Naive thymus-derived CD4-positive, alpha-beta T cell (primary cell): ENCODE measurements at places on chromosomes 6 and 20.
A peak's percentile ranks its signal among the peaks of the same experiment; 100 is the strongest.

- peak overlapping the region; percentile 97 for H3K27ac ChIP-seq
- peak; percentile 60 for DNase-seq
- no peaks in the 10 kb centered on the region for H3K27me3 ChIP-seq
- peak overlapping the region; percentile 99 for H3K4me3 ChIP-seq
Observed at GRCh38 chr6:28081486-28081751, 1.1 kb downstream of the ZNF165 start.

- no peak overlapping the region for H3K27ac ChIP-seq
- peaks cover 73% of the 10 kb centered on the region for H3K27me3 ChIP-seq
- no peaks in the 10 kb centered on the region for H3K36me3 ChIP-seq
- peaks cover 52% of the 10 kb centered on the region for H3K4me1 ChIP-seq
Observed at GRCh38 chr6:137491478-137491877, 2.7 kb downstream of the OLIG3 start.

- no peaks in the 10 kb centered on the region for H3K27me3 ChIP-seq
- no peak overlapping the region for H3K27ac ChIP-seq
- DNase-seq, result no peak
- H3K36me3 ChIP-seq, result no peaks in the 10 kb centered on the region
Observed at GRCh38 chr20:33024243-33024560, 7.2 kb upstream of the BPIFB6 start.

GRCh38 chr20:46930640-46931339 lies 36.1 kb downstream of the EYA2 start:
- no peak for DNase-seq
- H3K36me3 ChIP-seq, result no peaks in the 10 kb centered on the region
- H3K4me3 ChIP-seq, result no peak overlapping the region
- H3K4me1 ChIP-seq, result no peaks in the 10 kb centered on the region

GRCh38 chr20:20210327-20210726 lies 157.6 kb upstream of the INSM1 start:
- H3K36me3 ChIP-seq, result no peaks in the 10 kb centered on the region
- DNase-seq, result no peak
- H3K4me1 ChIP-seq, result no peaks in the 10 kb centered on the region
- no peak overlapping the region for H3K27ac ChIP-seq
- H3K27me3 ChIP-seq, result no peaks in the 10 kb centered on the region

GRCh38 chr6:68211242-68211795 lies 423.8 kb upstream of the ADGRB3 start:
- H3K27me3 ChIP-seq, result no peaks in the 10 kb centered on the region
- no peak overlapping the region for H3K27ac ChIP-seq
- DNase-seq, result no peak
- no peak overlapping the region for H3K4me3 ChIP-seq

DNA sequence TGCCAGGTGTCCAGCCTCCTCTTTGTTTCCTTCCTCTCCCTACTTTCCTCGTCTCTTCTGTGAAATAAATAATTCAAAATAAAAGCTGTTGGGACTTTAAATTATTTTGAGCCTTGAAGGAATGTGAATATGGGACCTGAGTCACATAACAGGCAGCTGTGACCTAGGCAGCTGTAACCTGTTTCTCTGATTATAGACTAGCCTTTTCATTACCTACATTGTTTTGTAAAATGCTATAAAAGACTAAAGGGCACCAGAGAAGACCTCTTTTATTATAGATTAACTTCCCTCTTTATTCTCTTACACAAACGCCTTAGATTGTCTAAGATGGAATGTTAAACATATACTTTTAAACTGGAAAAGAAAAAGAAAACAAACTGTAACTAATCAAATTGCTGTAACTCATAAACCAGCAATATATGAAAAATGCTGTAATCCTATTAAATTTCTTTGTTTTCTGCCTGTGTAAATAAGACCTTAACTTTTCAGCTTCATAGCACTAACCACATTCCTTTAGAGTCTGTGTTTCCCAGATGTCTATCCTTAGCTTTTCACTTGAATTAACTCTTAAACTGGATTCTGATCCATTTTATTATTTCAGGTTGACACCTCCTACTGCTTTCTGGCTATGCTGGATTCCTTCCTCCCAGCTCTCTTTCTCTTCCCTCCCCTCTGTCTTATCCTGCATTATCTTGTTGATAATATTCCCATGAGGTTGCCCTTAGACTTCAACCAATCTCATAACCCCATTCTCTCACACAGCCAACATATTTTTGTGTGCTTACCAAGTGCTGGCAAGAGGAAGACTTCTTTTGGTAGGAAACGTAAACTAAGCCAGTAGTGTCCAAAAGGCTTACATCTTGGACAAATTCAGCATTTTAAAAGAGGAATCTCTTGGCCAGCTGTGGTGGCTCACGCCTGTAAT lies 69.2 kb downstream of the TPD52L1 start:
- no peaks in the 10 kb centered on the region for H3K36me3 ChIP-seq
- DNase-seq, result no peak
- H3K4me1 ChIP-seq, result no peaks in the 10 kb centered on the region
- H3K4me3 ChIP-seq, result no peak overlapping the region

DNA sequence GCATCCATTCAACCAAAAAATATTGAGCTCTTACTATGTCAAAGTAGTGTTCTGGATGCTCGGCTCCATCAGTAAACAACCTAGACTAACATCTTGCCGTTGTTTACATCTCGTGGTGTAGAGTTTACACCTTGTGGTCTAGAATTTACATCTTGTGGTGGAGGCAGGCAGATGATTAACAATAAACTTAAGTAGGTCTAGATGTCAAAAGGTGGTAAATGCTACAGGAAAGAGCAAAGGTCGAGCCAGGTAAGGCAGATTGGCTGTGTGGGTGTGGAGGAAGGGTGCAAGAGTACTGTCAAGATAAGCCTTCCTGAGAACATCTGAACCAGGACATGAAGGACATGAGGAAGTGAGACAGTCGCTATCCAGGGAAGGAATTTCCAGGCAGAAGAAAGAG lies 88.4 kb upstream of the ESR1 start:
- no peak overlapping the region for H3K27ac ChIP-seq
- H3K4me1 ChIP-seq, result peaks cover 8% of the 10 kb centered on the region
- no peaks in the 10 kb centered on the region for H3K27me3 ChIP-seq
- no peak for DNase-seq
- no peak overlapping the region for H3K4me3 ChIP-seq

GRCh38 chr20:54668271-54669039 lies 193.1 kb downstream of the DOK5 start:
- no peaks in the 10 kb centered on the region for H3K4me1 ChIP-seq
- H3K27me3 ChIP-seq, result no peaks in the 10 kb centered on the region
- H3K27ac ChIP-seq, result no peak overlapping the region
- DNase-seq, result peak; percentile 8

- H3K4me1 ChIP-seq, result no peaks in the 10 kb centered on the region
- no peak for DNase-seq
- no peaks in the 10 kb centered on the region for H3K27me3 ChIP-seq
- H3K27ac ChIP-seq, result no peak overlapping the region
Observed at GRCh38 chr20:6663751-6664388, 103.6 kb upstream of the BMP2 start.

GRCh38 chr20:8132484-8133309 lies 631 bp downstream of the PLCB1 start:
- H3K27ac ChIP-seq, result no peak overlapping the region
- H3K36me3 ChIP-seq, result no peaks in the 10 kb centered on the region
- peaks cover 6% of the 10 kb centered on the region for H3K4me1 ChIP-seq
- DNase-seq, result peak; percentile 29
- peaks cover 3% of the 10 kb centered on the region for H3K27me3 ChIP-seq

- no peaks in the 10 kb centered on the region for H3K27me3 ChIP-seq
- H3K36me3 ChIP-seq, result no peaks in the 10 kb centered on the region
- H3K27ac ChIP-seq, result no peak overlapping the region
- H3K4me3 ChIP-seq, result no peak overlapping the region
Observed at GRCh38 chr6:131124336-131125071, 10.8 kb upstream of the AKAP7 start.

DNA sequence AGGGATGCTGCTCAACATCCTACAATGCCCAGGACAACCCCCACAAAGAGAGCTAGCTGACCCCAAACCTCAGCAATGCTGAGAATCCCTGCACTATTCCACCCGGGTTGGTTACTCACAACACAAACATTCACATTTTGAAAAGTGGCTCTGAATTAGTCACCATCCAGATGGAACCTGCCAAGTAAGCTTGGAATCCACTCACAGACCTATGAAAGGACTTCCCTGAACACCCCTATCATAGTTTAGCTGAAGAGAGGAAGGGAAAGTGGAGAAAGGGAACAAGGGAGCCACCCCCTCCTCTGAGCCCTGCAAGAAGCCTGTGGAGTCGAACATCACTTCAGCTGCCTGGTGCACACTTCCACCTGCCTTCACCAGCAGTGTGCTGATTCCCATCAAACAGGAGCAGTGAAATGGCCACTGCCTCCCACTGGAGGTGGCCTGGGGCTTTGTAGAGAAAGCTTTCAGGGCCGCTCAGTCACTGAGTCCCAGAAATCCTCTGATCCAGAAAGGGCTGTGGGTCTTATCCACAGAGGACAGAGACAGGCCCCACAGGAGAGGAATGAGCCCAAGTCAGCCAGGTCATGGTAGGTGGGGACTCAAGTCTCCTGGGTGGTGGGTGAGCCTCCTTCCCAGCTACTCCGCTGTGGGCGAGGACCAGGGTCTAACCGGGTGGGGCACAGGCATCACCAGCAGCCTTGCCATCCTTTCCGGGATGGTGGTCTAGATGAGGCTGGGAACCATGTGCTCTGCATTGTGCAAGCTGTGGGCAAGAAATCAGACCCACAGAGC lies 203.7 kb downstream of the SYNDIG1 start:
- no peaks in the 10 kb centered on the region for H3K27me3 ChIP-seq
- no peak overlapping the region for H3K4me3 ChIP-seq
- H3K27ac ChIP-seq, result no peak overlapping the region
- no peaks in the 10 kb centered on the region for H3K36me3 ChIP-seq

- H3K4me3 ChIP-seq, result no peak overlapping the region
- H3K36me3 ChIP-seq, result no peaks in the 10 kb centered on the region
- H3K4me1 ChIP-seq, result peaks cover 31% of the 10 kb centered on the region
- no peaks in the 10 kb centered on the region for H3K27me3 ChIP-seq
- peak overlapping the region; percentile 31 for H3K27ac ChIP-seq
Observed at GRCh38 chr20:1622450-1622849, 2.6 kb upstream of the SIRPB1 start.

- H3K36me3 ChIP-seq, result no peaks in the 10 kb centered on the region
- no peak overlapping the region for H3K4me3 ChIP-seq
- DNase-seq, result no peak
Observed at GRCh38 chr20:23536328-23536974, 31.8 kb downstream of the CST9L start.

GRCh38 chr6:116101302-116101718 lies 657 bp downstream of the NT5DC1 start:
- H3K27me3 ChIP-seq, result no peaks in the 10 kb centered on the region
- DNase-seq, result no peak
- peak overlapping the region; percentile 77 for H3K4me3 ChIP-seq
- H3K27ac ChIP-seq, result peak overlapping the region; percentile 79

DNA sequence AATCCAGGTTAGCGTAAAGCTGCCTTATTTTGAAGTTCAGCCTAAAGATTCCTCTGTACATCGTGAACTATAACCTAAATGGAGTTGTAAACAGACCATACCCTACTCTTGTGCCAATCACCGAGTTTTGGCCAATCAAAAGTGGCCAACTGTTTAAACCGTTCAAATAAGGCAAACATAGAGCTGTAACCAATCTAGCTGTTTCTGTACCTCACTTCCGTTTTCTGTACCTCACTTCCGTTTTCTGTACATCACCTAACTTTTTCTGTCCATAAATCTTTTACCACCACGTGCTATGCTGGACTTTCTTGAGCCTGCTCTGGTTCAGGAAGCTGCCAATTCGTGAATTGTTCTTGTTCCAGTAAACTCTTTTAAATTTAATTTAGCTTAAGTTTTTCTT lies 39.7 kb downstream of the LBP start:
- no peak overlapping the region for H3K4me3 ChIP-seq
- H3K27me3 ChIP-seq, result no peaks in the 10 kb centered on the region
- no peaks in the 10 kb centered on the region for H3K36me3 ChIP-seq

DNA sequence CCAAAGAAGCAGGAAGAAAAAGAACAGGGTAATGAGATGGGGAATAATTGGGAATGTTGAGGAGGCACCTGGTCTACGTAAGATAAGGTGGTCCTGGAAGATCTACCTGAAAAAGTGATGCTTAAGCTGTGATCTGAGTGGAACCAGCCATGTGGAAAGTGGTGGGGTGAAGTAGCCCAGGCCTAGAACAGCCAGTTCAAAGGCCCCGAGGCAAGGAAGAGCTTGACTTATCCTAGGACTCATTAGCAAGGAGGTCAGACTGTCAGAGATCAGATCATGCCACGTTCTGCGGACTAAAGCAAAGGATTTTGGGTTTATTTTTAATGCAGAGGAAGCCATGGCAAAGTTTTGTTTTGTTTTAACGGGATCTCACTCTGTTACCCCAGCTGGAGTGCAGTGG lies 5.1 kb downstream of the SYCP2L start:
- peaks cover 3% of the 10 kb centered on the region for H3K27me3 ChIP-seq
- H3K4me1 ChIP-seq, result no peaks in the 10 kb centered on the region
- H3K36me3 ChIP-seq, result no peaks in the 10 kb centered on the region
- H3K4me3 ChIP-seq, result no peak overlapping the region
- no peak for DNase-seq

GRCh38 chr20:22776369-22776768 lies 192.0 kb upstream of the FOXA2 start:
- no peaks in the 10 kb centered on the region for H3K27me3 ChIP-seq
- DNase-seq, result no peak
- no peaks in the 10 kb centered on the region for H3K4me1 ChIP-seq
- H3K4me3 ChIP-seq, result no peak overlapping the region
- H3K27ac ChIP-seq, result no peak overlapping the region
- H3K36me3 ChIP-seq, result no peaks in the 10 kb centered on the region

DNA sequence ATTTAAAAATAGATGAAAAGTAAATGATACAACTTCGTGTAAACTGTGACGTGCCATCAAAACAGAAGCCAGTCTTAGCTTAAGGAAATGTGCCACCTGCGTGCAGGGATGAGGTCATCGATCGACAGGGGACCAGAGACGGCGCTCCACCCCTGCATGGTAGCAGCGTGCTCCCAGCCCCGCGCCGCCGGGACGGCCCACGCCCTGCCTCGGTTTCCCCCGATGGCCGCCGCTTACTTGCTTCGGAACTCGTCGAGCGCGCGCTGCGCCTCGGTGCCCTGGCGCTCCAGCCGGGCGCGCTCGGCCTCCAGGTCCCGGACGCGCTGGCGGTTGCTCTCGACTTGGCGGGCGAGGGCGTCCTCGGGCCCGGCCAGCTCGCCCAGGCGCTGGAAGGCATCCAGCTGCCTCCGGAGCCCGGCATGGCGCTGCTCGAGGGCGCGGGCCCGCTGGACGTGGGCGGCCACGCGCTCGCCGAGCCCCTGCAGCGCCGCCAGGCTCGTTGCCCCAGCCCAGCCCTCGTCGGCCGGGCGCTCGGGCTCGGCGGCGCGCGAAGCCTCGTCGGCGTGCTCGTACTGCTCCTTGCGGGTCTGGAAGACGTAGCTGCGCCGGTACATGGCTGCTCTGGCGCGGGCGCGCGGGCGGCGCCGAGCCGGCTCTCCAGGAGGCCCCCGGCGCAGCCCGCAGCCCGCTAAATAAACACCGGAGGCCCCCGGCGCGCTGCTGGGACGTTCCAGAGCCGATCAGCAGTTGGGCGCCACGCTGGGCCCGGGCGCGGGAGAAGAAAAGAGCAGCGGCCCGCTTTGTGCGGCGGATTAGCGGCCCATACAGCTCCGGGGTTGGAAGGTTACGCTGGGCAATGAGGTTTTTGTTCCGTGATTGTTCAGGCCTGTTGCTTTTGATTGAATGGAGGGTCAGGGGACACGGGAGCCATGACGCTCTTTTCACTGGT lies at the start of gene BFSP1:
Gene BFSP1, minus strand, starts transcription at position 664 of the 949 bp plus-strand sequence. Its CDS starts 50 bp downstream, at position 614.
- no peaks in the 10 kb centered on the region for H3K36me3 ChIP-seq
- no peak within 1 kb of the TSS for H3K27ac ChIP-seq
- H3K4me1 ChIP-seq, result peaks cover 5% of the 10 kb centered on the region
- H3K27me3 ChIP-seq, result peaks cover 6% of the 10 kb centered on the region
